ENCODE measurements at places on chromosomes 11 and 22.
A peak's percentile ranks its signal among the peaks of the same experiment; 100 is the strongest.

DNA sequence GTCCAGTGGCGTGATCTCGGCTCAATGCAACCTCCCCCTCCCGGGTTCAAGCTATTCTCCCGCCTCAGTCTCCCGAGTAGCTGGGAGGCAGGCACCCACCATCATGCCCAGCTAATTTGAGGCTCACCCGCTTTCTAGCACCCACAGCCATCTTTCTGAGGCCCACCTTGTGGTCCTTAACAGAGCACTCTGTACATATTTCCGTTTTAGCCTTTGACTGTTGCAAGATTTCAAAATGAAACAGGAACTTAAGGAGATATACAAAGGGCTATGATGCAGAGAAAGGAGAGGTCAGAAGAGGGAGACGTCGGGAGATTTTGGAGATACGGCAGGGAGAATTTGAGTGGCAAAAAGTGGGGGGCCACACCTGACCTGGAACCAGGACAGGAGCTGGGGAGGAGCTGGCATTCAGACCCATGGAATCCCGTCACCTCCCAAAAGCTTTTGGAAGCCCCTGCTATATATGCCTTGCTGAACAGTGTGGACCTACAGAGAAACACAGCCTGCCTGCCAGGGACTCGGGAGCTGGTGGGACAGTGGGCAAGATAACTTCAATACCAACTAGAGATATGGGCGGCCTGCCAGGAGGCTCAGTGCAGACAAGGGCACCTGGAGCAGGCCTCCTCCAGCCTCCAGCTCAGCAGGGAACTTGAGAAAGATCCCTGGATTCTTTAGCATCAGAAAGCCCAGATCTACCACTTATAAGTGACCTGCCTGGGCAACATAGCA is 8.0 kb upstream of the CLCF1 start:
- DNase-seq = no peak

DNA sequence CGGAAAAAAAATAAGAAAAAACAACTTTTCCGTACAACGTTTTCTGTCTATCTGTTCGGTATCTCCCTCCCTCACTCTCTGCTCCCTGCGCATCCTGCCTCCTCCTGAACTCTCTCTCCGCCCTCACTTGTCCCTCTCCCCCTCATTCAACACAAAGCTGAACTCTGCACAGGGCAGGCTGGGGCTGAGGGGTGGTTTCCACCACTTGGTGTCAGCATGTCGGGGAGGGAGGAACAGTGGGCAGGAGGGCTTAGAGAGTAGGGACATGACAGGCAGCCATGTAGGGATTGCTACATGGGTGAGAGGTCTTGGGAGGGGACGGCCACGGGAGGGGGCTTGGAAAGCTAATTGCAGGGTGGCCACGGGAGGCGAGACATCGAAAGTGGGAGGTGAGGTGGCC is 17.6 kb downstream of the SLC22A12 start:
- DNase-seq = no peak

- DNase-seq = no peak
These were observed 34.7 kb upstream of the WNT7B start for GRCh38 chr22:46011627-46012181.

DNA sequence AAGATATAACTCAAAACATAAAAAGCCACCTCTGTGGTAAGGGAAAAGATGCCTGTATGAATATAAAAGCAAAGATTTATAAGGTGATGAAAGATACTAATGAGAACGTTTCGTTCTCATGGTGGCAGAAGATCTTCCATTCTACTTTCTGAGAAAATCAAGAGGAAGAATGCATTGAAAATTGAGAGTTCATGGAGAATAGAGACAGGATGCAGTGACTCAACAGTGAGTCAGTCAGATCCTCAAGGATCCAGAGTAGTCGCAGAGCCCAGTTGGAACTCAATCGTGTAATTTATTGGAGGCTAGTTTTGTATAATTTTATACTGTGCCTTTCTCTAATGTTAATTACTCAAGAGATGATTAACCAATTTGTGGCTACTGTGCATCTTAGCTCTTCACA is 73.3 kb downstream of the ENTHD1 start:
- DNase-seq = peak; percentile 28

DNA sequence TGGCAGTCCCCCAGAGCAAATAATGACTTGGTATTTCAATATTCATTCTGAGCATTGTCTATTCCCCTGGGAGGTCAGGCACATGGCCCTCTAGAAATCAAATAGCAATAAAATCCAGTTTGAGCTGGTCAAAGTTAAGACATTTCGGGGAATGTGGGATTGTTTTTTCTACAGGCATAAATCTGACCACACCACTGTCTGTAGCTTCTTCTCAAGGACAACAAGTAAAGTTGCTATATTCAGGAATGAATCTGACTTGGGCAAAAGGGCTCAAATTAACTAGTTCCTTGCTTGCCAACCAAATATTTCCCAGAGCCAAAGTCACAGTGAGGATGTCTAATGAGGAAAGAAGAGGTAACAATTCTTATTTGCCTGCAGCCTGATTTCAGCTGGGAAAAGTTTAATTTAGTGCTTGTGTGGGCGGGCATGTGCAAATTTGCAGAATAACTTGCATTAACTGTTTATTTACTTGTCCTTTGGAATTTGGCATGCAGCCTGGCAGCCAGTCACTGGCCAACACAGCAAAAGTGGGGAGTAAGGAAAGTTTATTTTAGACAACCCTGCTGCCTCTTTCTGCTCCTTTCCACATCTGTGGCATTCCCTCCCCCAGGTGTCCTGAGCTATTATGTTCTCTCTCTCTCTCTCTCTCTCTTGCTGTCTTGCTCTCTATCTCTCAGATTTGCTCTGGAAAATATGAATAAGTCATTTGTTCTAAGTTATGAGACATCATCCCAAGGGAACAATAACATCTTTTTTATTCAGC is 51.2 kb upstream of the ARHGAP20 start:
- peak; percentile 69 for DNase-seq

DNA sequence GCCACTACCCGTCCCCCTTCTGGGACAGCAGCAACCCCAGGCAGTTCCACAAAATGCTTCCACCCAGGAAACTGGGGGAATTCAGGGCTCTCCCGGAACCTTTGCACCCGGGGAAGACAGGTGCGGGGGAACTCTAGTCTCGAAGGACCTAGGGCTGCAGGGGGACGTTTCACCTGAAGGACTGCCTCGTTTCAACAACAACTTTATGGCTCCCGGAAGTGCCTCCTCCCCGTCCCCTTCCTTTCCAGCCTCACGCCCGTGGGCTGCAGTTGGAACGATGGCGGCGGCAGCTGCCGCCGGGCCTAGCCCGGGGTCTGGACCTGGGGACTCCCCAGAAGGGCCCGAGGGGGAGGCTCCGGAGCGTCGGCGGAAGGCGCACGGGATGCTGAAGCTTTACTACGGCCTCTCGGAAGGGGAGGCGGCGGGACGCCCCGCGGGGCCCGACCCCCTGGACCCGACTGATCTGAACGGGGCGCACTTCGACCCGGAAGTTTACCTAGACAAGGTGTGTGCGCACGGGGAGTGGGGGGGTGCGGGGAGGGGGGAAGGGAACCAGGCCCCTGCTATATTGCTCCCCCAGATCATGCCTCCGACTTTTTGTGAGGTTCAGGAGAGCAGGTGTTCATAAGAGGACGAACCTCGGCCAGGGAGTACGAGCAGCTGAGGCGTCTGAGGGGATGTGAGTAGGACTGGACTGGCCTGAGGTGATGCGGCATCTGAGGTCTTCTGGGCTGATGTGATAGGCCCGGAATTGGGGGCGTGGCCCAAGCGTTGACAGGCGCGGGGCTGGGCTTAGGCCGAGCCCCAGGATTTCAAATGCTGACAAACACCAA is at the start of gene VPS51:
Gene VPS51 (plus strand): TSS at position 241 of the 833 bp plus-strand sequence. CDS start 37 bp downstream, at position 278.
- peak; percentile 73 for DNase-seq

DNA sequence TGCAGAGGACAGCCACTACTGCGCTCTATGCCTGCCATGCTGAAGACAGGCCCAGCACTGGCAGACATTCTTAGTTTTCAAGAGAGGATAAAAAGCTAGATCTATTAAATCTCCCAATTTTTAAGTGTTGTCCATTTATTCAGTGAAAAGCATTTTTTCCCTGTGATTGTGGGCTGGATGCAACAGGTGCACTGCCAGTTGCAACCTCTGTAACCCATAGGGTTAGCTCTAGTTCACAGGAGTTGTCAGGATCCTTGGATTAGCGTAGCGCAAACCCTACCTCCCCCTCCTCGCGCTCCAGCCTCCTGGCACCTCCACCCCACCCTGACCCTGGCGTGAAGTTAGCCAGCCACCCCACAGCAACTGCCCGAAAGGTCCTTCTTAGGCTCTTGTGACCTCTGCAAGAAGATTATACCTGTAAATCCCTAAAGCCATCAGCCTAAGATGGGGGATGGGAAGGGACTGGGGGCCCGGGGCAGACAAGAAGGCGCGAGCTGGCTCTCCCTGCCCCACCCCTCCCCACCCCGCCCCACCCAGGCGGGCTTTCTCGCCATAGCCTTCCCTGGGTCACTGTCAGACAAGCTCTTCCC is 30.9 kb downstream of the EIF3F start:
- DNase-seq = no peak

DNA sequence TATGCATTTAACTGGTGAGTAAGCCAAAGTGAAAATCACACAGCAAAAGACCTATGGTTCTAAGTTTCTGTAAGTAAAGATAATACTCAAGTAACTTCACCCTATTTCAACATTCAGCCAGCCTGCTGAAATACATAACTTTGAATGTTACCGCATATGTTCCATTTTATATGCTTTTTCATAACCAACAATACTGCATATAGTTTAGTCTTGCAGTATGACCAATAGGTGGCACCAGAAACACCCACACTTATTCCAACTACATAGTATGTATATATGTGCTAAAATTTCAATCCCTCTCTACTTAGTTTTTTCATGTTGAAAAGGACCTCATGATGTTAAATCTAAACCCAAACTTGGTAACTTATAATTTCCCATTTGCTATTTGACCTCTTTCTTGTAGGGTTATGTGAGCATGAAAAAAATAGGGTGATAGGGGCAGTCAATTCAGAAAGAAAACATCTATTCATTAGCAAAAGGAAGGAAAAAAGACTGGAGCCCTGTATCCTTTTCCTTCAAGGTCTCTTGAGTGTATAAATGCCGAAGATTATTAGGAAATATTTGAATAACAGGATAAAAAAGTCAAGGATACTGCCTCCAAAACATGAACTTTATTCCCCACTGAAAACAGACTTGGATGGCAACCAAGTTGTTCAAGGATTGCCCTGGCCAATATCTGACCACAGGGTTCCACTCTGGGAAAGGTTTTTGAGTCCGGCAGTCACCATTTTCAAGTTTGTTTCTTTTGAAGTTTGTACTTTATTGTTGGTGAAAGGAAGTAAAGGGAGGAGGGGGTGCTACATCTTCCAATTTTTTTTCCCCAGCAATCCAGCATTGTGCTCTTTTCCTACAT is 23.8 kb upstream of the FZD4 start:
- no peak for DNase-seq

DNA sequence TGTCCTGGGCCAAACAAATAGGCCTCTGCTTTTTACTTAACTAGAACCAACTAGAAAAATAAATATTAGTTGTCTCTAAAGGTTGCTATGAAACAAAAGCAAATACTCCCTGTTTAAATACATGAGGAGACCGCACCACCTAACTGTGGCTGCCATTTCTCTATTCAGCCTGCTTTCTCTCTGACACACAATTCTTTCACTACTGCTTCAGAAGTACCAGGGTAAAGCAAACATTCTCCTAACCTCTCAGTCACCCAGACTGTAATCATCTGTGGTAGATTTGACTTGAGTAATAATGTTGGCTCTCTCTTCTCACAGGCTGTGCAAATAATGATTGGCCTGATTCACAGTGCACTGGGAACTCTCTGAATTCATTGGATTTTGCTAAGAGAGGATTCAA is 41.0 kb upstream of the MS4A8 start:
- no peak for DNase-seq

GRCh38 chr11:77117492-77117891 is 10.6 kb upstream of the MYO7A start:
- no peak for DNase-seq

DNA sequence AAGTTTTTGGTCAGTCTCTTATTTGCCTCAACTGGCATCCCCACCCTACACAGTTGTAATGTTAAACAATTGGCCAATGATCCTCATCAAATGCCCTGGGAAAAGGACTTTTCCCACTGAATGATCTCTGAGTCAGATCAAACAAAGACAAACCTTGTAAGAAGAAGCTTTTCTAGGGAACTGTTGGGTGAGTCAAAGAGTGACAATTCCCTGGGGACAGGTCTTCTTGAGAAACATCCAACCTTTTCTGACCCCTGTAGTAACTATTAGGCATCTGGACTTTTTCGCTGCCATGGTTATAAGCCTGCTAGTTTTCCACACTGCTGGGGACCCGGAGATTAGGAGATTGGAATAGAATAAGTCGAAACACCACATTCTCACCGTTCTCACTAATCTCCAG is 789.8 kb upstream of the API5 start:
- DNase-seq = no peak

GRCh38 chr11:12717851-12718291 is 43.6 kb downstream of the TEAD1 start:
- DNase-seq = no peak

DNA sequence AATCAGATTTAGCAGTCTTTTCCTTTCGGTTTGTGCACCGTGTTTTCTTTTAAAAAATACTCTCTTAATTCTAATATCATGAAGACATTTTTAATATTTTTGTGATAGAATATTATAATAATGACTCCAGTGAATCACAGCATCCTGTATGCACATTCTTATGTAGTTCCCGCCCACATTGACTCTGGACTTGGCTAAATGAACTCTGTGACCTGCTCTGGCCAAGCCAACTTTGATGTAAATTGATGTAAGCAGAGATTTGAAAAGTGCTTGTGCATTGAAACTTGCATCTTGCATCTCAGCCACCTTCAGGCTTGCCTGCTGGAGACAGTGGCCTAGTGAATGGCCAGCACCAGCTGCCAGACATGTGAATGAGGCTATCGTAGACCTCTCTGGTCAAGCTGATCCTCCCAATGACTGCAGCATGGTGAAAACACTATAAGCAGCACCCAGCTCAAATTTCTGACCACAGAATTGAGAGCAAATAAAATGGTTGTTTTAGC is 29.2 kb upstream of the PGM2L1 start:
- DNase-seq = no peak

- no peak for DNase-seq
These were observed 104.0 kb downstream of the APOL5 start for GRCh38 chr22:35821654-35822053.

GRCh38 chr22:29205594-29206371 is at the start of gene EMID1:
TSS of gene EMID1 (plus strand) at chr22:29205896. CDS start at chr22:29206039, 143 bp downstream.
- DNase-seq = no peak

GRCh38 chr11:829847-830294 is 2.2 kb downstream of the CRACR2B start:
- no peak for DNase-seq

GRCh38 chr11:67561971-67562619 is 21.5 kb upstream of the GSTP1 start:
- no peak for DNase-seq
